ENCODE measurements at places on chromosomes 16 and 17.

- DNase-seq = peak; percentile 14
These were observed 141.2 kb downstream of the AATF start for GRCh38 chr17:37089956-37090355.

GRCh38 chr17:52030052-52030451 lies 128.5 kb downstream of the CA10 start:
- no peak for DNase-seq

DNA sequence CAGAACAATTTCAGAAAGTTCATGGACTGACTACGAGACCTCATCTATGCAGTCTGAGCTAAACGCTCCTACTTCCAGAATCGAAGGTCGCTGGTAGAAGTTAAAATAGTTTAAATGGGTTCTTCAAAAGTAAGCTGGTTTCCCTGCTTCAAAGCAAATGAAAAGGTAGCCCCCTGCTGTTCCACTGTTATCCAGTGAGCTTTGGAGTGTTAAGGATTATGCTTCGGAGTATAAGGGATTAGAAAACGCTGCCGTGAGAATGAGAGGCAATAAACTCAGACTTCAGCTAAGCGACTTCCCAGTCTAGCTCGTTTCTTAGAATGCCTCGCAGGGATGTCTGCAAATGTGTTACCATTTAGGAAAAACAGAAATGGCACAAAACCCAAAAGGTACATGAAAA lies 12.4 kb downstream of the MLYCD start:
- no peak for DNase-seq

GRCh38 chr17:34997355-34997862 lies 17.1 kb downstream of the LIG3 start:
- DNase-seq = peak; percentile 78

- DNase-seq = peak; percentile 6
These were observed 12.3 kb downstream of the SMIM5 start for GRCh38 chr17:75645501-75645888.

- DNase-seq = no peak
These were observed 4.5 kb downstream of the TMEM238L start for GRCh38 chr17:10799407-10799806.

GRCh38 chr17:22265807-22266206 lies 573.5 kb downstream of the KCNJ18 start:
- no peak for DNase-seq

DNA sequence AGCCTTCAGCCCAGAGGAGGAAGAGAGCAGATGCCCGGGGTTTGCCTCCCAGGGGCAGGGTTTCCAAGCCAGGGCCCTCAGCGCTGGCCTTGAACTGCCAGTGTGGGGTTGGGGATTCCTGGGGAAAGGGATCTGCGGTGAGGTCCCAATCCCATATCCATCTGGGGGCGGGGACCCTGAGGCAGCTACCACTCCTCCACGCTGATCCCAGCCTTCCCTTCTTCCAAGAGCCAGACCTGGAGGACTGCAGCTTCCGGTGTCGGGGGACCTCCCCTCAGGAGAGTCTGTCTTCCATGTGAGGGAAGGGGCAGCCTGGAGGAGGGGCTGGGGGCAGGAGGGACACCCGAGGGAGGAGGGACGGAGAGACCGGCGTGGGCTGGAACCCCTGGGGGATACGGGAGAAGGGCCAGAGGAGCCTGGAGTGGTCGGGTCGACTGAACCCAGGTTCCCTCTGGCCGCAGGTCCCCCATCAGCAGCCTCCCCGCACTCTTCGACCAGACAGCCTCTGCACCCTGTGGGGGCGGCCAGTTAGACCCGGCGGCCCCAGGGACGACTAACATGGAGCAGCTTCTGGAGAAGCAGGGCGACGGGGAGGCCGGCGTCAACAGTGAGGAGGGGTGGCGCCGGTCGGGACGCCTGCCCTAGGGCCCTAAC lies 10.7 kb upstream of the CISD3 start:
- DNase-seq = no peak

DNA sequence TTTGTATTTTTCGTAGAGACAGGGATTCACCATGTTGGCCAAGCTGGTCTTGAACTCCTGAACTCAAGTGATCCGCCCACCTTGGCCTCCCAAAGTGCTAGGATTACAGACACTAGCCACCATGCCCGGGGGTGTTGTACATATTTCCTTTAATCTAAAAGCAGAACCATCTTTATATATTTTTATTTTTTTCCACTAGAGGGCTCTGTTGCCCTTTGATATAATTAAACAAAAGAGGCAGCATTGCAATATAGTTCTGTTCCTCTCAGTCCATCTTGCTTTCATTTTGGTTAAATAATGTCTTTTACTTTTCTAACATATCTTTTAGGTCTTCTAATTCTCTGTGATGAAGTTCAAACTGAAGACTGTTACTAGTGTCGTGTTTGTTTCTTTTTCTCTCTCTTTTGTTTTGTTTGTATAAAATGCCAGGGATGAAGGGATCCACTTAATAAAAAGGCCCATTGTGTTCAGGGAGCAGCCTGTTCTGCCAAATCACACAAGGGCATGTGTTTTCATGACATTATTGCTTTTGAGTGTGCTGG lies 23.4 kb downstream of the WWOX start:
- DNase-seq = no peak

DNA sequence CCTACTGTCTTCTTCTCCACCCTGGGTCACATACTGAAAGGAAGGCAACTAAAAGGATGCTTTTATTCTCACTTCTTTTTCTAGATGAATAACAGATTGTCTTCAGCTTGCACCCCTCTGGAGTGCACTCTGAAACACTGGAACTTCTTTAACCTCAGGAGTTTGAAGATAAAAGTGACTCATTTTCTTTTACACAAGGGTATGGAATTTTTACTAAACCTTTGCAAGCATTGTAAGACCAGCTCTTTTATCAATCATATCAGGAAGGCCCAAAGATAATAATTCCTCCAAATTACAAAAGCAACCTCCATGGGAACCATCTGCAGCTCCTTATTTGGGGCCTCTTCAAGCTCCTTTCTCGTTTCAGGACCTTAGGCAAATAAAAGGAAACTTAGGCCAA lies 193.5 kb upstream of the KIF2B start:
- DNase-seq = no peak

DNA sequence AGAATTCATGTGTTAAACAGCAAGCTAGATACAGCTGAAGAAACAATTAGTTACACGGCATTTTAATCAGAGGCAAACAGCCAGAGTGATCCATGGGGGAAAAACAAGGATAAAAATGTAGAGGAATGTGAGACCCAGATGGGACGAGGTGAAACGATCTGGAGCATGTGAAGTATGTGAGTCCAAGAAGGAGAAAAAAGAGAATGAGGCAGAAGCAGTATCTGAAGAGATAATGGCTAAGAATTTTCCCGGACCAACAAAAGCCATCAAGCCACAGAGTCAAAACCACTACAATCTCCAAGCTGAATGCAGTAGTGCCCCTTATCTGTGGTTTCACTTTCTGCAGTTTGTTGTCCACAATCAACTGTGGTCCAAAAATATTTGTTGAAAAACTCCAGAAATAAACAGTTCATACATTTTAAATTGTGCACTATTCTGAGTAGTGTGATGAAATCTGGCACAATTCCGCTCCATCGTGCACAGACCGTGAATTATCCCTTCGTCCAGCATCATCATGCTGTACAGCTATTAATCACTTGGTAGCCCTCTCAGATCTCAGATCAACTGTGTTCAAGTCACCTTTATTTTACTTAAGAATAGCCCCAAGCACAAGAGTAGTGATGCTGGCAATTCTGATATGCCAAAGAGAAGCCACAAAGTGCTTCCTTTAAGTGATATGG lies 18.8 kb downstream of the MYH10 start:
- DNase-seq = no peak

Measured in ascending aorta (tissue), 2 donors.